ENCODE measurements at places on chromosomes 13 and 19. TPM values are rescaled to one million over a fixed set of nuclear protein-coding genes. Genes with fewer than 3 reads are reported as not detected.

DNA sequence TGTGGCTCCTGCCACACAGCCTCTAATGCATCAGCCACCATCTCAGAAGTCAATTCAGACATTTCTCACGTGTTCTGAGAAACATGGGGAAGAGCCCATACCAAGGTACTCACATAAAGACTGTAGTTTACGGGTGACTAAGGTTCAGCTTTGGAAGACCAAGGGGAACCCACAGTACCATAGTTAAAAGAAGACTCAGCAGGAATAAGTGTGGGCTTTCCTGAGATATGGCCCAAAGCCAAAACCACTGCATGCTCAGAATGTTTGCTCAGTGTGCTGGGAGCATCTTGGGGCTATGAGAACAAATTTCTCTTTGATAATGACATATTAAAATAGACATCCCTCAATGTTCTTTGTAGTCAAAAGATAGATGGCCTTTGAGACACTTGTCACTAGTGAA lies 283.8 kb downstream of the DCT start:
- no peaks in the 10 kb centered on the region for H3K4me1 ChIP-seq
- no peak overlapping the region for H3K27ac ChIP-seq
- H3K27me3 ChIP-seq: no peaks in the 10 kb centered on the region
- no peak overlapping the region for H3K4me3 ChIP-seq
- DNase-seq: no peak
- H3K36me3 ChIP-seq: no peaks in the 10 kb centered on the region

DNA sequence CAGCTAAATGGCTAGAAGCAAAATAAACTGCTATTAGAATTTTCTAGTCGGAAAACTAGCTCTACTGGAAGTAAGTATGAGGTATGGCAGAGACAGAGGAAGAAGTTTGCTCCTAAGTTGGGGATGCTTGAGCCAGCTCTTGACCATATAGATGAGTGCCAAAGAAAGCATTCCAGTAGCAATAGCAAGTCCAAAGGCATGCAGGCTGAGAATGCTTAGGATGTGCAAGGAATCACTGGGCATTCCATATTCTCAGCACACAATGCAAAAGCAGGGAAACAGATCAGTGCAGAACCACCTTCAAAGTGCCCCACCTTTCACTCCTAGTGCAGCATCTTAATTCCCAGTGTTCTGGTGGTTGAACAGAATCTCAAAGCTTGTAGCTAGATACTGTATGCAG lies 32.9 kb downstream of the SERTM1 start:
- H3K27ac ChIP-seq: no peak overlapping the region
- DNase-seq: no peak
- H3K4me1 ChIP-seq: no peaks in the 10 kb centered on the region

SPART gene
- total RNA-seq: 18.5 TPM

GRCh38 chr13:112567161-112567862 lies 20.6 kb downstream of the TUBGCP3 start:
- H3K27ac ChIP-seq: no peak overlapping the region
- no peak for DNase-seq
- H3K4me1 ChIP-seq: no peaks in the 10 kb centered on the region
- H3K27me3 ChIP-seq: no peaks in the 10 kb centered on the region
- H3K36me3 ChIP-seq: no peaks in the 10 kb centered on the region

CABP5 gene
- total RNA-seq: not detected

DNA sequence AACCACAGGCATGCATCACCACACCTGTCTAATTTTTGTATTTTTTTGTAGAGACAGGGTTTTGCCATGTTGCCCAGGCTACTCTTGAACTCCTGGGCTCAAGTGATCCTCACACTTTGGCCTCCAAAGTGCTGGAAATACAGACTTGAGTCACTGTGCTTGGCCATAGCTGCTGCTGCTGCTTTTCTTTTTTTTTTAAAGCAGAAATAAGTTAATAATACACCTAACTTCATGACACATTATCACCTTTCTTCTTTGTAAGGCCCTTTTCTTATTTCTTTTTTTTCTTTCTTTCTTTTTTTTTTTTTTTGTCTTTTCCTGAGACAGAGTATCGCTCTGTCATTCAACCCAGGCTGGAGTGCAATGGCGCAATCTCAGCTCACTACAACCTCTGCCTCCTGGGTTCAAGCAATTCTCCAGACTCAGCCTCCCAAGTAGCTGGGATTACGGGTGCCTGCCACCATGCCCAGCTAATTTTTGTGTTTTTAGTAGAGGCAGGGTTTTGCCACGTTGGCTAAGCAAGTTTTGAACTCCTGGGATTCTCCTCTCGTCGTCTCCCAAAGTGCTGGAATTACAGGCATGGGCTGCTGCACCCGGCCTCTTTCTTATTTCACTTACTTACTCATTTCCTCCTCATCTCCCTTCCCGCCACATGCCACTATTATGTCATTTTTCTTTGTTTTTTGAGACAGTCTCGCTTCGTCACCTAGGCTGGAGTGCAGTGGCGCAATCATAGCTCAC lies 8.7 kb downstream of the SHKBP1 start:
- no peak overlapping the region for H3K4me3 ChIP-seq
- H3K27ac ChIP-seq: no peak overlapping the region
- H3K27me3 ChIP-seq: no peaks in the 10 kb centered on the region
- no peaks in the 10 kb centered on the region for H3K4me1 ChIP-seq
- no peak for DNase-seq
- H3K36me3 ChIP-seq: no peaks in the 10 kb centered on the region

- H3K4me3 ChIP-seq: no peak overlapping the region
- no peaks in the 10 kb centered on the region for H3K36me3 ChIP-seq
- H3K4me1 ChIP-seq: no peaks in the 10 kb centered on the region
- H3K27me3 ChIP-seq: no peaks in the 10 kb centered on the region
- no peak for DNase-seq
These were observed 435.8 kb downstream of the HS6ST3 start for GRCh38 chr13:96525715-96526114.

GRCh38 chr13:30652746-30653386 lies 35.1 kb downstream of the USPL1 start:
- H3K4me3 ChIP-seq: no peak overlapping the region
- H3K27me3 ChIP-seq: no peaks in the 10 kb centered on the region
- no peak overlapping the region for H3K27ac ChIP-seq
- DNase-seq: no peak

DNA sequence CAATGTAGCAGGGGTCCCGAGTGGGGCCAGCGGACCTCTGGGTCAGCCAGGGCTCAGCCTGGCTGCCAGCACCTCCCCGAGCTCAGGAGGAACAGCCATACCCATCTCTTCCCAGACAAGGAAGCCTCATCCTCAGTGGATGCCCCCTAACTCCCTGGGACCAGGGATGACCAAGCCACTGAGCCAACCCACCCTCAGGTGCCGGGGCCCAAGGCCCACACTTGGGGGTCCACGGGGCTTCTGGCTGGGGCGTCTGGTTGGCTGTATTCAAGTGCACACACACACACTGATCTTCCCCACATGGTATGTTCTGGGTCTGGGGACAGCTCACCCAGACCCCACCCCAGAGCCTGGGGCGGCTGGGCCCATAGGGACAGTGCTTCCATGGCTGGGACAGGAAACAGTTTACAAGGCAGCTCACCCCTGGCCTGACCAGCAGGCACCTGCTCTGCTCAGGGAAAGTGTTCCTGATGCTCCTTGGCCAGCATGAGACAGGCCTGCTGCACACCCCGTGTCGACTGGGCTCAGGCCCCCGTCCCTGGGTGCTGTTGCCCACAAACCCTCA lies 7.7 kb downstream of the RAB11B start:
- H3K4me3 ChIP-seq: no peak overlapping the region
- H3K27me3 ChIP-seq: no peaks in the 10 kb centered on the region
- H3K27ac ChIP-seq: no peak overlapping the region
- DNase-seq: no peak

DNA sequence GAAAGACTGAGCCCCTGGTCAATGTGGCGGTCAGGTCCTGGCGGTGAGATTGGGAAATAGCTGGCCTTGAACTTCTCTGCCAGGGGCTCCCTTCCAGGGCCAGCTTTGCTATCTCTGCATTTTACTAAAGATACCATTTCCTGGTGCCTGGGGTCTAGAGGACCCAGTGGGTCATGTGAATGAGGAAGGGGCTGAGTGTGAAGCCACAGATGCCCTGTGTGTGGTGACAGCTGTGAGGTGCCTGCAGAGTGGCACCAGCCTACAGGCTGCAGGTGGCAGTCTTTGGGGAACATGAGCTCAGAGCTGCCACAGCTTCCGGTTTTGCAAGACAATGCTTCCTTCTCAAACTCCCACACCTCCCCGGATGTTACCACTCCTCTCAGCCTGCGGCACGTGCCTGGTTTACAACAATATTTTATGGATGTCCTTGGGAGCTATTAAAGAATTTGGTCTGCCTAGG lies 5.2 kb upstream of the MLNR start:
- peaks cover 3% of the 10 kb centered on the region for H3K4me1 ChIP-seq
- H3K4me3 ChIP-seq: no peak overlapping the region
- H3K27me3 ChIP-seq: peaks cover 31% of the 10 kb centered on the region
- peak; percentile 45 for DNase-seq

DNA sequence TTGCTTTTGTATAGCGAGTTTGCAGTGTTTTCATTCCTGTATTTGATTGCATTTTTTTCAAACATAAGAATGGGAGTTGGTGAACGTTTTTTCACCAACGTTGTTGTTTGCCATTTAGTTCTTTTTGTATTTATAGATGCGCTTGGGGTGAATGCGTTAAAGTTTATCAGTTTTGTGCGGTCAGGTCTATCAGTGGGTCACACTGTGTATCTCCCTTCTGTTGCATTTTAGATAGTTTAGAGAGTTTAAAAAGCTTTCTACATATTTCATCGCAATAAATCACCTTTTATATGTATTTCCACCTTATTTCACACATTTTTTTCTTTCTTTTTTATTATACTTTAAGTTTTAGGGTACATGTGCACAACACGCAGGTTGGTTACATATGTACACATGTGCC lies 16.4 kb downstream of the OR7A5 start:
- H3K4me1 ChIP-seq: no peaks in the 10 kb centered on the region
- H3K27me3 ChIP-seq: no peaks in the 10 kb centered on the region
- H3K4me3 ChIP-seq: no peak overlapping the region
- no peak overlapping the region for H3K27ac ChIP-seq
- DNase-seq: no peak

PLIN5 gene
- 6.7 TPM for total RNA-seq

SKA3 gene
- 1.6 TPM for total RNA-seq

- DNase-seq: no peak
- H3K36me3 ChIP-seq: no peaks in the 10 kb centered on the region
- H3K4me1 ChIP-seq: no peaks in the 10 kb centered on the region
- no peak overlapping the region for H3K4me3 ChIP-seq
- H3K27me3 ChIP-seq: no peaks in the 10 kb centered on the region
- no peak overlapping the region for H3K27ac ChIP-seq
These were observed 379.4 kb upstream of the DACH1 start for GRCh38 chr13:72246396-72246795.

- peaks cover 10% of the 10 kb centered on the region for H3K4me1 ChIP-seq
- H3K27ac ChIP-seq: peak overlapping the region; percentile 91
- peak; percentile 67 for DNase-seq
- peak overlapping the region; percentile 67 for H3K4me3 ChIP-seq
- H3K36me3 ChIP-seq: no peaks in the 10 kb centered on the region
- no peaks in the 10 kb centered on the region for H3K27me3 ChIP-seq
These were observed 669 bp downstream of the GADD45B start for GRCh38 chr19:2476451-2477140.

- H3K27me3 ChIP-seq: no peaks in the 10 kb centered on the region
- peak overlapping the region; percentile 81 for H3K27ac ChIP-seq
- peaks cover 66% of the 10 kb centered on the region for H3K4me1 ChIP-seq
- H3K4me3 ChIP-seq: no peak overlapping the region
- DNase-seq: peak; percentile 88
These were observed 4.4 kb downstream of the AKT2 start for GRCh38 chr19:40280608-40281221.

YJEFN3 gene
- 3.5 TPM for total RNA-seq

GRCh38 chr19:55498246-55498840 lies 10.1 kb downstream of the SSC5D start:
- H3K27ac ChIP-seq: no peak overlapping the region
- peaks cover 2% of the 10 kb centered on the region for H3K4me1 ChIP-seq
- H3K27me3 ChIP-seq: peaks cover 4% of the 10 kb centered on the region
- DNase-seq: no peak
- H3K4me3 ChIP-seq: no peak overlapping the region

DNA sequence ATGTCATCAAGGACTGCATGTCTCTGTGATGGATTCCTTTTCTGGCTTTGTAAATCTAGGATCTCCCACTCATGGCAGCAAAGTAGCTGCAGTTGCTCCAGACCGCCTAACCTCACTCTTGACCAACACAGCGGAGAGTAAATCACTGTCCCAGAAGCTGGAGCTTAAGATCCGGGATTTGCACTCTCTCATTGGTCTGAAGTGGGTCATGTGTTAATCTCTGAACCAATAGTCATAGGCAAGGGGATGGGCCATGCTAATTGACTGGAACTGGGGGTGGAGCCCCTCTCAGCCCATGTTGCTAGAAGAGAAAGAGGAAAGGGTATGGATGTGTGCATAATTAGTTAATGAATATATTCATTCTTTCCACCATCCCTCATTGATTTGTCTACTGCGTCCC lies 34.0 kb downstream of the VAV1 start:
- H3K27ac ChIP-seq: no peak overlapping the region
- DNase-seq: no peak
- H3K4me1 ChIP-seq: peaks cover 2% of the 10 kb centered on the region
- no peak overlapping the region for H3K4me3 ChIP-seq

GRCh38 chr19:54281007-54281728 lies at the start of gene LILRB2:
TSS of gene LILRB2 (minus strand) at chr19:54281110. CDS start at chr19:54280496, 614 bp downstream.
- H3K4me3 ChIP-seq: no peak within 1 kb of the TSS
- no peaks in the 10 kb centered on the region for H3K27me3 ChIP-seq
- H3K27ac ChIP-seq: peak within 1 kb of the TSS; percentile 20
- H3K4me1 ChIP-seq: no peaks in the 10 kb centered on the region
- no peaks in the 10 kb centered on the region for H3K36me3 ChIP-seq

ITM2B gene
- total RNA-seq: 311 TPM

SLC15A1 gene
- 16.1 TPM for total RNA-seq

MYBPC2 gene
- total RNA-seq: 0.41 TPM

- no peak for DNase-seq
- no peak overlapping the region for H3K4me3 ChIP-seq
- no peak overlapping the region for H3K27ac ChIP-seq
- H3K36me3 ChIP-seq: peaks cover 3% of the 10 kb centered on the region
- no peaks in the 10 kb centered on the region for H3K4me1 ChIP-seq
- H3K27me3 ChIP-seq: no peaks in the 10 kb centered on the region
These were observed 38.3 kb upstream of the DCUN1D2 start for GRCh38 chr13:113528813-113529180.

KANK3 gene
- 3.5 TPM for total RNA-seq

DNA sequence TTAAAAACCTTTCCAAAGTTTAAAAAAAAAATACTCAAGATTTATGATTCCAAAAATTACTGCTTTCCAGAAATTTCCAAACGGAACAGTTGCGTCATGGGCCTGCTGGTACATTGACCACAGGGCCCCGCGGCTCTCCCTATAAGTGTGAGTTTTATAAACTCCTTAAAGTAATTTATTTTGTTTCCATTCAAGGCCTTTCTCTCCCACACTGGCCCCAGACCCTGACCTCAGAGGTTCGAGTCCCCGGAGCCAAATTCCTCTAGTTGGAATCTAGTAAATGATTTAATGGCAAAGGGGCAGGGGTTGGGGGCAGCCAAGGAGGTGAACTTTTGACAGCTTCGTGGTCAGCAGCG lies 97.5 kb downstream of the INSR start:
- H3K4me3 ChIP-seq: peak overlapping the region; percentile 64
- H3K27ac ChIP-seq: peak overlapping the region; percentile 92
- peaks cover 28% of the 10 kb centered on the region for H3K4me1 ChIP-seq
- H3K27me3 ChIP-seq: no peaks in the 10 kb centered on the region
- H3K36me3 ChIP-seq: no peaks in the 10 kb centered on the region

Data from transverse colon (tissue), 4 donors.